Activated gamma-delta T cell treated with anti-CD3 and anti-CD28 coated beads, Interleukin-2, amount 50 U/mL, for 16 hours (primary cell): ENCODE measurements at places on chromosomes 6 and 20.
A peak's percentile ranks its signal among the peaks of the same experiment; 100 is the strongest.

DNA sequence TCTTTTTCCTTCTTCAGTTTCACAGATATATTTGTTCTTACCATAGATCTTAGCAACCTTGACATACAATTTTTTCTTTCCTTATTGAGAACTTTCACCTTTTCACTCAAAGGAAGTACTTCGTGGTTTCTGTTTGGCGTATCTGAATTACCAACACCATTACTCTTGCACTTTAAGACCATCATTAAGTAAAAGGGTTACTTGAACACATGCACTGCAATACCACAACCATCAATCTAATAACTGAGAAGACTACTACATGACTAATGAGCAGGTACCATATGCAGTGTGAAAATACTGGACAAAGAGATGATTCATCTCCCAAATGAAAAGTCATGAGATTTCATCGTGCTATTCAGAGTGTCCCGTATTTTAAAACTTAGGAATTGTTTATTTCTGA, 21.7 kb upstream of the SENP6 start:
- no peak for DNase-seq

DNA sequence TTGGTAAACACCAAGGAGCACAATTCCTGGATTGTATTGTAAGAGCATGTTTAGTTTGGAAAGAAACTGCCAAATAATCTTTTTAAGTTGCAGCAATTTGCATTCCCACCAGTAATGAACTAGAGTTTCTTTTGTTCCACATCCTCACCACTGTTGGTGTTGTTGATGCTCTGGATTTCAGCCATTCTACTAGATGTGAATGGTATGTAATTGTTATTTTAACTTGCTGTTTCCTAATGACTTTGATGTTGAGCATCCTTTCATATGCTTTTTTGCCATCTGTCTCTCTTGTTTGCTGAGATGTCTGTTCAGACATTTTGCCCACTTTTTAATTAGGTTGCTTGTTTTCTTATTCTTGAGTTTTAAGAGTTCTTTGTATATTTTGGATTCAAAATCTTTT, 1654.1 kb downstream of the GRIK2 start:
- no peak for DNase-seq

DNA sequence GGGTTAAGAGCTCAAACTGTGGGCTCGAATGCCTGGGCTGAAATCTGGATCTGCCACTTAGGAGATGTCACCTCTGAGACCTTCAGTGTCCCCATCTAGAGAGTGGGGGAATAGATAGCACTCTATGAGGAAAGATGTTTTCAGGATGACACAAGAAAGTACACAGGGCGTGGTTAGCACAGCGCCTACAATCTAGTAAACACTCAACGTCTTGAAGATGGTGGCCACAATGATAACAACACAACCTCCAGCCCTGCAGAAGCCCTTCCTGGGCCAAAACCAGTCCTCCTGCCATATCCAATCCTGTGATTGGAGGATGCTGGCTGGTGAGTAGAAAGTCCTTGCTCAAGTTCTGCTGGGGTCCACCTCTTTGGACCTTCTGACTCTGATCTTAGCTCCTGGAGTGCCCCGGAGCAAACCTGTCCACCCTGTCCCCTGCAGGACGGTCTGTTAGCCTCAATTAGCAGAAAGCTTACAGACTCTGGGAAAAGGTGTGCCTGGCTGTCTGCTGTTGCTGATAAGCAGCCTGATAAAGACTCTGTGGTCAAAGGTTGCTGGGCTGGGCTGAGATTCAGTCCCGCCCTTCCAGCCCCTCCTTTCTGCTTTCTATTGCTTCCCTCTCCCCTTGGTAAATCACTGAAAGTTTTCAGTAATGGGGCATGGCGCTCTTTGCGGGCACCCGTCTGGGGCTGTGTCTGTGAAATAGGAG, 8.2 kb downstream of the EDN3 start:
- no peak for DNase-seq

DNA sequence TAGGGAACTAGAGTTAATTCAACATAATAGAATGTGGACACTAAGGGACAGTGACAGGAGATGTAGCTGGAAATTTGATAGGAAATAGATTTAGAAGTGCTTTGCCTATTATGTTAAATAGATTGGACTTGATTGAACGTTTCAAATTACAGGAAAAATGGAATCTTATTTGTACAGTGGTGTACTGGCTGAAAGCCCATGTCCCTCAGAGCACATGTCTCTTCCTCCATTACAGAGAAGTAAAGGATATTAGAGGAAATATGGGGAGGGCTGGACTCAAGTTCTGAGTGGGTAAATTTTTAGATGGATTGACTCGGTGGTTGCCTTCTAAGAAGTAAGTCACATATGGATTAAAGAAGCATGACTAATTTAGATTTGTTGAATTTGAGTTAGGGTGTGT, 11.4 kb downstream of the PKIB start:
- DNase-seq = no peak

- no peak for DNase-seq
Observed at GRCh38 chr20:54208548-54209176, 775 bp downstream of the PFDN4 start.

DNA sequence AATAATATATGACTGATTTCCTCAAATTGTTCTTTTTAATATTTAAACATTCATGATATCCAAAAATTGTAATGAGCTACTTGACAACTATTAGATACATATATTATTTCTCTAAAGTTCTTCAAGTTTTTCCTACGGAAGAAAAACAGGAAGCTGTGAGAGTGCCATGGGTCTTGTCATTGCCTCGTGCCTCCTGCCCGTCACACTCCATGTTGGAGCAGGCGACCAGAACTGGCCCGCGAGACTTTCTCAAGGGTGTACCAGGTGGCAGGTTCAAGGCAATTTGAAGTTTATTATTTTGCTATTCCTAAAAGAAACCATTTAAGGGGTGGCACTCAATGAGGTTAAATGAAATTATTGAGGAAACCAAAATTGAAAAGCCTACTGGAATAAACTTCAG, 337.2 kb downstream of the HACE1 start:
- no peak for DNase-seq

DNA sequence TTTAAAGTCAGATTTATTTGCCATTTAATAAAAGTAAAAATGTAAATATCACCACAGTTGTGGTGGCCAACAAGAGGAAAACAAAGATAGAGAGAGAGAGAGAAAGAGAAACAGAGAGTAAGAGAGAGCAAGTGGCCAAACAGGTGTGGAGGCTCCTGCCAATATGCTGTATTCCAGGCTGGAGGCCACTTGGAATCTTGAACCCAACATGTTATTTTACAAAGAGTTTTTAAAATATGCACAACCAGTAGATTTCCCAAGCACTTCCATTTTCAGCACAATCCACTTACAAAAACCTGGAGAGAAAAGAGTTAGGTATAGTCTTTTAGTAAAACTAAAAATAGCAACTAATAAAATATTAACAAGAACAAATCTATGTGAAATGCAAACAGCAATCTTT, 1323.1 kb upstream of the CITED2 start:
- DNase-seq = no peak

- DNase-seq = no peak
Observed at GRCh38 chr20:2519115-2519809, 10.5 kb upstream of the ZNF343 start.

DNA sequence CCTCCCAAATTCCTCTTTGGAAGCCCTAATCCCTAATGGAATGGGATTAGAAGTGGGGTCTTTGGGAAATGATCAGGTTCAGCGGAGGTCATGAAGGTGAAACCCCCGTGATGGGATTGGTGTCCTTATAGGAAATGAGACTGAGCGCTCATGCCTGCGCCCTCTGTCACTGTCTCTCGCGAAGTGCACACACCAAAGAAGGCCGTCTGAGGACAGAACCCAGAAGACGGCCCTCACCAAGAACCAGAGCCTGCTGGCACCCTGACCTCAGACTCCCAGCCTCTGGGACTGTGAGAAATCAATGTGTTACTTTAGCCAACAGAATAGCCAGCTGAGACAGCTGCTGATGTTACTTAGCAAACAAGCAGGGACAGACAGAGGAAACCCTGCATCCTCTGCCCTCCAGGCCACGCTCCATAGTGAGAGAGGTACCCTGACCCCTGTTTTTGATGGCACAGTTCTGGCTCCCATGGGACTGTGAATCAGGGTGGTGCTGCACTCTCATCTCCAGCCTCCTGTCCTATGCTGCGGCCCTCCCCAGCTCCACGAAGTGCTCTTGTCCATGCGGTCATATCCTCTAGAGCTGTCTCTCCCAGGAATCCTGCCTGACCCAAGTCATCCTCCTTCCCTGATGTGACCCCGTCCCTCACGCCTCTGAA, 369.3 kb downstream of the ZFAND3 start:
- no peak for DNase-seq

GRCh38 chr6:37624606-37625574, 72.8 kb downstream of the MDGA1 start:
- DNase-seq = no peak

GRCh38 chr6:44096612-44097011, 30.6 kb downstream of the MRPL14 start:
- peak; percentile 58 for DNase-seq

GRCh38 chr6:30325150-30325872, 1.4 kb upstream of the TRIM39 start:
- peak; percentile 80 for DNase-seq

DNA sequence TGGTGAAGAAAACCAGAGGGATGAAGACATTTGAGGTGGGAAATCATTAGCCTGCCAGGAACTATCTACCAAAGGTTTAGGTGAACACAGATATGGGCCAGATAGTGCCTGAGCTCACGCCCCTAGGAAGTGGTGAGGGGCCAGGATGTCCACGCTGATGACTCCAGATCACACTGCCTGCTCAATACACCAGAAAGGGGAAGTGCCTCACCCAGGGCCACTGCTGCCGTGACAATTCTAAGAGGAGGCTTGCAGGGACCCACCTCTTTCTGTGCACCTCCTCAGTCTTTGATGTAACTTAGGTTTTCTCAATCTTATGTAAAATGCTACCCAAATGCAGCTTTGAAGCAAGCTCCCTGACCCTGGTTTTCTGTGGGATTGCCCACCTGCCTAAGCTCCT, 5.4 kb upstream of the RAB44 start:
- DNase-seq = no peak

GRCh38 chr20:44646023-44646640, 5.4 kb downstream of the ADA start:
- DNase-seq = no peak

DNA sequence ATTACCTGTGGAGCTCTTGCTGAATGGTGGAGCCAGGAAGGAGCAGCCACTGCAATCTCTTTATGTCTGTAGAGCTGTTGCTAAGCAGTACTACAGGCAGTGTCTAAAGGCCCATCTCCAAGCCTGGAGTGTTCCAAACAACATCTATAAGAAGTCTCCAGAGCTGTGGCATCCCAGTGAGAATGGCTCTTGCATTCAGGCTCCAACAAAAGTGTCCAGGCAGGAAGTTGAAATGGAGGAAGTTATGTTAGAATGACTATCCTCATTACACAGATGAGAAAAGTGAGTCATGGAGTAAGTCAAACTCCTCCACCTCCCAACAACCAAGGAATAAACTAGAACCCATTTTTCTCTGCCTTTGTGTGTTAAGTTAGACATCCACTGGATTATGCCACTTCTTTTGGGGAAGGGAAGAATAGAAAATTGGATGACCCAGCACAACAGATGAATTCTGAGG, 288.5 kb upstream of the STXBP5 start:
- no peak for DNase-seq

DNA sequence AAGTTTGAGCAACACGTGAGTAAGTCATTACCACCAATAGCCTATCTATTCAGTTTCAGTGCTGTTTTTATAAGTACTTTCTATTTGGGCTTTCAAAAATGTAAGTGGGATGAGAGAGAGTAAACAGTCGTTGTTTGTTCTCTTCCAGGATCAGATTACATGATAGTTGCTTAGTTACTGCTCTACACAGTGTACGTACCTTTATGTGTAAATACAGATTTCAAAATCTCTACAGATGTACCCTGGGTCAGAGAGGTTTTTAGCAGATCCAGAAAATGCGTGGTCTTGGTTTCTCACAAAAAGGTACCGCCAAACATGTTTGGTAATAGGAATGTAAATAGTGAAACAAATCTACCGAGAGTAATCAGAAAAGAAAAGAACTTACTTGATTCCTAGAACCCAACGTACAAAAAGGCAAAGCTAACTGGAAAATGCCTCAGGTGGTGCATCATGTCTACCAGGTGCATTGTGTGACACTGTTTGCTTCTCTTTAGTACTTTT, 421.1 kb downstream of the BCKDHB start:
- no peak for DNase-seq

- no peak for DNase-seq
Observed at GRCh38 chr20:11234608-11235007, 560.8 kb upstream of the JAG1 start.

DNA sequence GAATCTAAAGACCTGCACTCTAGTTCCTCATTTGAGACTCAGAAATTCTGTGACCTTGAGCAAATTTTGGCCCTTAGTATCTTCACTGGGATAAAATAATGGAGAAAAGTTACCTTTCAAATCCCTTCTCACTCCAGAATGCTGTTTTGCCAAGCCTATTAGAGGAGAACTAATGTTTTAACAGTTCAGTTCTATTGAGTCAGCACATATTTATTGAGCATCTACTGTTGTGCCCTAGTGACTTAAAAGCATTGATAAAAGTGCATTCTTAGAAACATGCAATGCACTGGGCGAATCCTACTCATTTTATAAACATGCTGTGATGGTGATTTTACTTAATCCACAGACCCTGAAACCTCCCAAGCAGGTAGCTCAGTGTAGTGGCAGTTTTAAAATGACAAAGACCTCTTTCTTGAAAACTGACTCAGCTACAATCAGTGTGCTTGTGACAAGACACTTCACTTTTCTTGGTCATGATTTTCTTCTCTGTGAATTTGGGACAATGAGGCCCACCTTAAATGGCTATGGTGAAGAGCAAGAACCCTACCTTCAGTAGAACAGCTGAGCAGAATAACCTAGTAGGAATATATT, 312.0 kb downstream of the ALDH8A1 start:
- no peak for DNase-seq

GRCh38 chr6:34951731-34952130, 62.7 kb downstream of the ANKS1A start:
- DNase-seq = no peak

DNA sequence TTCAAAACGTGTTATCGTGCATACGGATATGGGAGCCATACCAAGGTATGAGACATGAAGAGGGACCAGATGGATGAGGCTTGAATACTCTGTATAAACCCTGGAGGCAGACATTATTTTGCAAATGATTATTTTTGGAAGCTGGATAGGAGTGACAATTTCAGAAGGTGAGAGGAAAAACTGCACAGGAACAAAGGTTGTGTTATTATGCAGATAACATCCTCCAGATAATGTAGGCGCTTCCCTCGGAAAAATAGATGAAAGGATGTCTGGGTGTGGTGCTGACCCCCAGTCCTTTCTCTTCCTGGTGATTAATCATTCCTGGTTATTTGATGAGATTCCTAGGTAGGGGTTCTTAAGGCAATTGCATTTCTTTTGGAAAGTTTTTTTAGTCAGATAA, 36.4 kb upstream of the CD83 start:
- no peak for DNase-seq

DNA sequence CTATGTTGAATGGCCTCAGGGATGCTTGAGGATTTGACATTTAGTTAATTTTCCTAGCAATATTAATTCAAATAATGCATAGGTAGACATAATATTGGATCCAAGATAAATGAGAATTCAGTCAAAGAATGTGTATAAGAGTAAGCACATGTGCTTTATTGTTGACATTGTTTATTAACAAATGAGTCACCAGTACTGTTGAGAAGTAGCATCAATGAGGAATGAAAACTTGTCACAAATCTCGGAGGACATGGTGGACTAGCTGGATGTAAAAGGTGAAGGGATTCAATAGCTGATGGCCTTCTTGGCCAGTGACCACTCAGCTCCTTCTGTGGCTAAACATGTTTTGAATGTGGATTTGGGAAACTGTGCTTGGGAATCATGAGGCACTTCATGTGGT, 1137.0 kb downstream of the HACE1 start:
- no peak for DNase-seq
